Immature natural killer cell (primary cell): ENCODE measurements at places on chromosomes 6 and 20. TPM values are rescaled to one million over a fixed set of nuclear protein-coding genes. Genes with fewer than 3 reads are reported as not detected.

DNA sequence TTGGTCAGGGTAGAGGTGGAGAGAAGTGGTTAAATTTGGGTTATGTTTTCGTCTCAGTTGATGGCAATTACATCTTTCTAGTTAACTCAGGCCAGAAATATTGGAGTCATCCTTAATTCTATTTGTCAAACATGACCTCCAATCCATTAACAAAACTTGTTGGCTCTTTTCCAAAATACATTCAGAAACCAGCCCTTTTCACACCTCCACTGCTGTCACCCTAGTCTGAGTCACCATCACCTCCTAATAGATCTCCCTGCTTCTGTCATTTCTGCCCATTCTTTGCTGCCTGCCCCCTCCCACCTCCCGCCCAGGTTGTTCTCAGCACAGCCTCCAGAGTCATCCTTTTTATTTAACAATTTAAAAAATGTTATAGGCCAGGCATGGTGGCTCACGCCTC lies 3.0 kb upstream of the ABCF1 start:
- peak; percentile 70 for DNase-seq

GRCh38 chr6:9982215-9982614 lies 432.7 kb downstream of the TFAP2A start:
- no peak for DNase-seq

- DNase-seq = no peak
Measured at GRCh38 chr6:84618836-84619235, 145.6 kb downstream of the TBX18 start.

DNA sequence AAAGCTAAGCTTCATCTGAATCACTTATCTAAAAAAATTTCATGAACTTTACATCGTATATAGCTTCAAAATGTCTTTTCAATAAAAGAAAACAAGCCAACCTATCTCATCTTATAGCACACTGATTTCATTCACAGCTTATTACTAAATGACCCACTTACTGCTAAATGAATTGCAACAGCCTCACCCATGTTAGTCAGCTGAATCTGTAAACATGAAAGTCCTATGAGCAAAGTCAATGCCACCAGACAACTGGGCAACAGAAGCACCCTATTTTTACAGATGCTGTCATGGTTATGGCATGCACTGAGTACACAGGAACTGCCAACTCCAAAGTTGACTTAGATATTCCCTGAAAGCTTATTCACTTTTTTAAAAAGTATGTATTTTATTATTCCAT lies 41.2 kb upstream of the DST start:
- no peak for DNase-seq

The PI16 gene
- polyA plus RNA-seq = 3.6 TPM

- DNase-seq = no peak
Measured at GRCh38 chr6:163507965-163508364, 93.4 kb downstream of the QKI start.

GRCh38 chr6:102075539-102075938 lies 682.0 kb downstream of the GRIK2 start:
- DNase-seq = no peak

DNA sequence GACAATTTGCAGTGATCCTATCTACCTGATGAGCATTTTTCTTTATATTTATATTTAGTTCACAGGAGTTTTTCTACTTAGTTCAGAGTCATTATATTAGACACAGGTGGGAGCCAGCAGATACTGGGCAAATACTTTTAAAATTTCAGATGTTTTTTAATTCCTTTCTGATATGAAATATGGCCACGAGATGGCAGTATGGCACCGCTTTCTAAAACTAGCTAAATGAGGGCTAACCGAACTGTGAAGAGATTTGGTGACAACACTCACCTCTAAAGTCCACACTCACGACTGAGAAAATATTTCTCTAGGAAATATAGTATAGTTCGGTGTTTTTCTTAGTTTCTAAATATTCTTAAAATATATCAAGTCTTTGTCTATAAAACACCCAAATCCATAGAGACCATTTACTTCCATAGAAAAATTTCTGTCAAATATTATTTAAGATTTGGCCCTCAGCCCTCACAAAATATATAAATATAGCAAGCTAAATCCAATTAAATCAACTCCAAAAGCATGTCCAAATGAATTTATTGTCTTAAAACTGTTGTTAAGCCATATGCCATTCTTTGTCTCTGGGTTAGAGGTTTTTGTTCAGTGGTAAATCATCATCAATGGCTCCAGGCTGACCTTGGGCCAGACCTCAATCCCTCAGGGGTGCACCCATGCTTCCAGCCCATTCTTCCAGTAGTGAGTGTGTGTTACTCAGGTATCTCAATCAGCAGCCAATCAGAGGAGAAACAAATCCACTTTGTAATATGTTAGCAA lies 63.6 kb downstream of the HUS1B start:
- DNase-seq = peak; percentile 59

The PTK6 gene
- polyA plus RNA-seq = 0.37 TPM

- no peak for DNase-seq
Measured at GRCh38 chr6:145204301-145204700, 531.0 kb downstream of the EPM2A start.

The WFDC5 gene
- not detected for polyA plus RNA-seq

The PRL gene
- polyA plus RNA-seq = not detected

- DNase-seq = no peak
Measured at GRCh38 chr6:104813552-104813951, 46.2 kb downstream of the HACE1 start.

DNA sequence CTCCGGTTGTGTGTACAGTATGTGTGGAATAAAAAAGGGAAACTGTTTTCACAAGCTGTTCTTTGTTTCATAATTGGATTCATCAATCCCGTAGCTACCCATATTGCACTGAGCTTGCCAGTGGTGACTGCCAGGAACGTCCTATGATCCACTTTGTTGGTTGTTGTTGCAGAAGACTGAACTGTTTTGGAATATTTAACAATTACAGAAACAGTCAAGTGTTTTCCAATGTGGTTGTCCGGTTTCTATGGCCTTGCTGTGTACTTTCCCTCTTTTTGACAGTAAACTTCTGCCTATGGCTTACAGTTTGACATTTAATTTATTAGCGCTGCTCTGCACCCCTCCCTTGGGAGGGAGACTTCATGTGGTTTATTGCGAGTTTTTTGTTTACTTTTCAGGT lies 141.2 kb downstream of the DTNBP1 start:
- no peak for DNase-seq

- DNase-seq = no peak
Measured at GRCh38 chr20:5674176-5674660, 76.0 kb upstream of the SHLD1 start.

- no peak for DNase-seq
Measured at GRCh38 chr6:25192590-25193459, 86.3 kb upstream of the CARMIL1 start.

The SALL4 gene
- polyA plus RNA-seq = 0.08 TPM

- DNase-seq = no peak
Measured at GRCh38 chr6:26485112-26485780, 14.9 kb upstream of the BTN1A1 start.

DNA sequence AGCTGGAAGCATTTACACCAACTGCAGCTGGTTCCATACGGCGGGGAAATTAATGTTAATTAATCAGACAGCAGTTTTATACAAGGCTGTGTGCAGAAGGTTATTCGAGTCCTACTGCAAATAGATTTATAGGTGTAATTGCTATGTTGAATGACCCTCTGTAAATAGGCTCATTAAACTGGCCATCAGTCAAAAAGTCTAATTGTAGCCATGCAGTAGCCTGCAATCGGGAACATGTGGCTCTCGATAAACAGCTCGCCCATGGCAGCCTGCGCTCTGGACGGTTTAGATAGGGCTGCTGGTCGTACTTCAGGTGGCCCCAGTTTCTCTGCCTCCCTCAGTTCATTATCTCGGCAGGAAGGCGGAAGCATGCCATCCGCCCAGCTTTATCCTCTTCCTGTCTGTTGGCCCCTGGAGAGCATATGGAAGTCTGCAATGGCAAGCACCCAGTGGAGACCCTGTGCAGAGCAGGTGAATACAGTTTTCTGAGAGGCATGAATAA lies 143.2 kb downstream of the MBOAT1 start:
- no peak for DNase-seq

The MUC21 gene
- not detected for polyA plus RNA-seq

The ZNF343 gene
- not detected for polyA plus RNA-seq

The SAMD3 gene
- 376 TPM for polyA plus RNA-seq
